Activated T-helper 17 cell treated with anti-CD3 and anti-CD28 coated beads, Interleukin-2, amount 50 U/mL, for 72 hours (primary cell): ENCODE measurements at places on chromosomes 5 and 9.

DNA sequence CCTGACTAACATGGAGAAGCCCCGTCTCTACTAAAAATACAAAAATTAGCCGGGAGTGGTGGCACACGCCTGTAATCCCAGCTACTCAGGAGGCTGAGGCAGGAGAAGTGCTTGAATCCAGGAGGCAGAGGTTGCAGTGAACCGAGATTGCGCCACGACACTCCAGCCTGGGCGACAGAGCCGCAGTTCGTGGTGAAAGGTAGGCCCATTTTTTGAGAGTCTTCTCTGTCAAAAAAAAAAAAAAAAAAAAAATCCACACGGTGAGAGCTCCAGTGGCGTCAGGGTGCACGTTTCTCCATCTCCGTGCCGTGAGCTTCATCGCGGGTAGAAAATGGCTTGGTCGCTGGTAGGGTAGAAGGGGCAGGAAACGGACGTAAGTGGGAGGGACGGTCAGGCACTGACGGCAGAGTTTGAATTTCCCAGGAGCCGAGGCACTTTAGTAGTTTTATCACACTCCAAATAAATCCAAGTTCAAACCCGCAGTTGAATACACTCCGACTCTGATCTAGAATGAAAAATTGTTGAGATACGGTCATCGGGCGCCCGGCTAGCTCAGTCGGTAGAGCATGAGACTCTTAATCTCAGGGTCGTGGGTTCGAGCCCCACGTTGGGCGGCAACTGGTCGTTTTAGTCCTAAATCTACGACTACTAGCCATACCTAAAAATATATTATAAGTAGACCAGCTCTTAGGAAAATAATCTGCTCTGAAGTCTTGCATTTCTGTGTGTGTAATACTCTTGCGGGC lies 2.4 kb upstream of the TRIM7 start:
- peak; percentile 65 for ATAC-seq

DNA sequence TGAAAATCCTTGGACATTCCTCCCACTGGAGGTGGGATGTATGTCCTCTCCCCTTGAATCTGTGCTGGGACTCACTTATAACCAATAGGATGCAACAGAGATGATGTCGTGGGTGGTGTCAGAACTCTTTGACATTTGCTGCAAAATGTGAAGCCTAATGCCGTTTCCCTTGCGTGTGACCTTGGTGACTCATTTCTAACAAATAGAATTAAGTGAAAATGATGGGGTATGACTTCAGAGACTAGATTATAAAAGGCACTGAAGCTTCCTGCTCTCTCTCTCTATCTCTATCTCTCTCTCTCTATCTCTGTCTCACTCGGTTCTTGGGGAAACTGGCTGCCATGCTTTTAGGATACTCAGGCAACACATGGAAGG lies 126.1 kb upstream of the STC2 start:
- ATAC-seq: no peak

- no peak for ATAC-seq
These were observed 42.5 kb upstream of the ROR2 start for GRCh38 chr9:91992461-91993041.

DNA sequence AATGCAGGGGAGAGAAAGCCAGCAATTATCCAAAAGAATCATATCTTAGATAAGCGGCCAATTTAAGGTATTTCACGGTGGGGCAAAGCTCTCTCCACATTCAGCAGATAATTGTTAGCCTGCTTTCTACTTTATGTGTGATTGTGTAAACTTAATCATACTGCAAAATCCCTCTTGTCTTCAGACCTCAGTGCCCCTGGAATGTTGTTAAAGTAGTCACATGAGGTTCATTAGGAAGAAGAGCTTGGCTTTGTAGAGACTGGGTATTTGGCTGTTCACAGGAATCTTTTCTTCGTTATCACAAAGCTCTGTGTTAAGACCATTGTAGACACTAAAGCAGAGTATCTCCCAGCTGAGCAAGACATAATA lies 127.0 kb downstream of the RFK start:
- ATAC-seq: no peak

GRCh38 chr5:154811653-154812465 lies 38.5 kb downstream of the FAXDC2 start:
- ATAC-seq: peak; percentile 65

DNA sequence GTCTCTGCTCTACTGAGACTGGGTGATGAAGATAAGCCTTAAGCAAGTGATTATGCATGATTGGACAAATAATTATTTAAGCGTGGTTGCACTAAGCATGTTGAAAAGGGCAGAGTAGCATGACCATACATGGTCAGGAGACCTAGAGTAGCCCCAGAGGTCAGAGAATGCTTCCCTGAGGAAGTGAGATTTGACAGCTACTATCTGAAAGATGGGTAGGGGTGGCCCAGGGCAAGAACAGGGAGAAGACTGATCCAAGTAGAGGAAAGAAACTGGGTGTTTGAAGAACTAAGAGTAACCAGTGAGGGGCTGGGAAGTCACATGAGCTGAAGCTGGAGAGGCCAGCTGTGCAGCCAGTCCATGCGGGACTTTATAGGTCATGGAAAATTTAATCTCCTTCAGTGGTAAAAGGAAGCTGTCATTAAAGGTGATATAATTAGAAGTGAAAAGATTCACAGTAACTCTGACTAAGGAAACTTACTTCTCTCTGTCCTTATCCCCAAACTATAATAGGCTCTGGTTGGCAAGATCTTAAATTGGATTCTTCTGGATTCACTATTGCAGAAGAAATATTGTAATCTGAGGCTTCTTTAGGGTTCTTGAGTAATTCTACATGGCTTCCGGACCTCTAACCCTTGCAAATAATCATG lies 35.2 kb downstream of the YIPF5 start:
- ATAC-seq: no peak

- ATAC-seq: no peak
These were observed 61.5 kb downstream of the RAI14 start for GRCh38 chr5:34717426-34718327.

DNA sequence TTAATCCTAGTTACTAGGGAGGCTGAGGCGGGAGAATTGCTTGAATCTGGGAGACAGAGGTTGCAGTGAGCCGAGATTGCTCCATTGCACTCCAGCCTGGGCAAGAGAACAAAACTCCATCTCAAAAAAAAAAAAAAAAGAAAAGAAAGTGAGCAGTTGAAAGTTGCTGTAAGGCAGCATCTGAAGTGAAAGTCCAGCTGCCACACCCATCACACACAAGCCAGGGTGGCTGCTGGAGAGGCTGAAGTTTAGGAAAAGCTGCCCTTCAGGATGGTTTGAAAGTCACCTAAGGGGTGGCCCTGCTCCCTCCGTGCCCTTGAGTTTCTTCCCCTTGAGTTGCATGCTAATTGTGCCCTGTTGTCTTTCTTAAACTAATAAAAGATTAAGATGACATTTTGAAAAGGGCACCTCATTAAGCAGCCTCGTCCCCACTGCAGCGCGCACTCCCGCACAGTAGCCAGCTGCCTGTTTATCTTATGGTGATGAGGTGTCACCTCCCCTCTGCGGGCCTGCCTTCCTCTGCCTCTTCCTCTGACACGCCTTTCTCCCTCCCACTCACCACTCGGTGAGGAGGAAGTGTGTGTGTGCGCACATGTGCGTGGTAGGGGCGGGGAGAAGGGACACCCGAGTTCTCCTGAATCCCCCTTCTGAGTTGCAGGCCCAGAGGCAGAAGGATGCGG lies 104.2 kb upstream of the PANK3 start:
- ATAC-seq: peak; percentile 69

DNA sequence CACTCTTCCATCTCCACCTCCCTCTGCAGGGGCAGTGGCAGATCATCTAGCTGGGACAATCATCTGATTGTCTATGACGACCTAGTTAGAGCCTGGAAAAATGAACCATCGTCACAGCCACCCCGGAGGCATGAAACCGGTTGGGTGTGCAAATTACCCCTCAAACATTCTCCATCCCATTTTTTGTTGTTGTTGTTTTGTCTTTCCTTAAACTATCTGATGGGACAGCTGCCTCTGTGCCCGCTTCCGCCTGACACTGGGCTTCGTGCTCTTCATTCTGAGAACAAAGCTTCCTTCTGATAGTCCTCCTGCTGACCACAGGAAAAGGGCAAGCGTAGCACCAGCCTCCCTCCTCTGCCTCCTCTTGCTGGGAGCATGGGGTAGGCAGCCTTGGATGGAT lies 7.0 kb upstream of the NDST1 start:
- ATAC-seq: no peak

GRCh38 chr5:6572086-6572824 lies 60.6 kb downstream of the NSUN2 start:
- ATAC-seq: no peak

- ATAC-seq: no peak
These were observed 927.5 kb downstream of the DTWD2 start for GRCh38 chr5:118060833-118061232.

DNA sequence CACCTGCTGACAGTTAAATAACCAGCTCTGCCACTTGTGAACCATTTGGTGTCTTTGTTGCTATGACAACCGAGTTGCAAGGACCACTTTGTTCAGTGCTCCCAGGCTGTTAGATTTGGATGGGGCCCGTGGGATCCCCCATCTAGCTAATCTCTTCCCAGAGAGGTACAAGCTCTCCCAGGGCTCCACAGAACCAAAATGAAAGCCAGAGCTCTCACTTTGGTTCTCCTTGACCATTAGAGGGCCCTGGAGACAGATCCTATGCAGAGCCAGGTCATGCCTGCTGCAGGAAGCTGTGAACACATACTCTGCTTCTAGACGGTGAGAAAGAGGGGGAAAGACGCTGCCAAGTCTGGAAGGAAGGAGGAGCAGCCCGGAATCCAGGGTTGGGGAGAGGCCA lies 224.6 kb downstream of the GABBR2 start:
- no peak for ATAC-seq

DNA sequence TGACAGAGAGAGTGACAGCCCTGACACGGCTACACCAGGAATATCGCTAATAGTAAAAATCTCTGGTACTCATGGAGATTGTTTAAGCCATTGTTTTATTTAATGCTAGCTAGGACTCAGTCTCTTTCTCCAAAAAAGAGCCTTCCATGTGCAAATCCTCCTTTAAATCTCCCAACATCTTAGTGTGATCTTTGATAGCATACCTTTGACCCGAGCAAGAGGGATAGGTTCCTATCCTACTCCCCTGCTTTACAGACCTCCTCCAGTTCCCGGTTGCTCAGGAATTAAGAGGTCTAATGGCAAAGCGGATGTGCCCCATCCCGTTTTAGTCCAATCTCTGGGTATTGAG lies 663 bp upstream of the FRMD3 start:
- ATAC-seq: no peak

GRCh38 chr5:174155706-174156105 lies 110.2 kb downstream of the NSG2 start:
- no peak for ATAC-seq

DNA sequence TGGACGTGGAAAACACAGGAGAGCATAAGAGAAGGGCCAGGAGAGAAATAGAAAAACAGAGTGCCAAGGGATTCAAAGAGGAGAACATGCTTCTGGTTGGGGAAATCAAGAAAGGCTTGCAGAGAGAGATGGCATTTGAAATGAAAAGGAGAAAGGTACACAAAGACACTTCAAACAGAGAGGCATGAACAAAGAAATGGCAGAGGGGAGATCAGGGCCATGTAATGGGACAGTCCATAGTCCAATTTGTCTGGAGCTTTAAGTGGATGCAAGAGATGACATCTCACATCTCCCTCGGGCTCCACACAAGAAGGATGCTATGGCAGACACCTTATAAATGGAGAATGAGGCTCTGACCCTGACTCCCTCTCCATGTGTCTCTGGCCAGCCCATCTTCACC lies 331.1 kb downstream of the MLLT3 start:
- no peak for ATAC-seq

GRCh38 chr5:53416144-53416738 lies 64.2 kb upstream of the FST start:
- ATAC-seq: peak; percentile 75

GRCh38 chr5:2355859-2356258 lies 395.6 kb downstream of the IRX2 start:
- no peak for ATAC-seq

- no peak for ATAC-seq
These were observed 62.0 kb downstream of the BHMT start for GRCh38 chr5:79173626-79174025.

- no peak for ATAC-seq
These were observed 143.1 kb upstream of the RANBP3L start for GRCh38 chr5:36444582-36445418.

GRCh38 chr5:859391-859790 lies 8.6 kb upstream of the ZDHHC11 start:
- no peak for ATAC-seq

DNA sequence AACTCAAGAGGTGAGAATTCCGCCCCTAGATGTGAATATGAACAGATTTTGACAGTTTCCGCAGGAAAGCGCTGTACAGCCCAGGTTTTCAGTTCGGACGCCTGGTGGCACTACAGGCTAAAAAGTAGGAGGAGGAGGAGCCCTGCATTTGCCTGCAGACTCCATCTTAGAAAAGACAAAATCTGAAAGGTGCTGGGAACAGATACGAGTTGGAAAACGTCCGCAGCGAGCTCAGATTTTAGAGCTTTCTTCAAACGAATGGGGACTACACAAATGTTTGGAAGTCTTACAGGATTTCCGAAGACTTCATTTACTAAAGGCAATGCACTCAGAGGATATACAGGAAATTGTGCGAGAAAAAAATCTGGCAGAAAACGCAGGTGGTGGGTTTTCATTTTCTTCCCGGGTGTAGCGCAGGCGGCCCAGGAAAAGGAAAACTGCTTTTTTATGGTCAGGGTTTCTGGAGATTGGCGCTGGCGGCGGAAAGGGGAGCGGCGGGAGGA lies 9.9 kb upstream of the PCDHB2 start:
- ATAC-seq: peak; percentile 78

DNA sequence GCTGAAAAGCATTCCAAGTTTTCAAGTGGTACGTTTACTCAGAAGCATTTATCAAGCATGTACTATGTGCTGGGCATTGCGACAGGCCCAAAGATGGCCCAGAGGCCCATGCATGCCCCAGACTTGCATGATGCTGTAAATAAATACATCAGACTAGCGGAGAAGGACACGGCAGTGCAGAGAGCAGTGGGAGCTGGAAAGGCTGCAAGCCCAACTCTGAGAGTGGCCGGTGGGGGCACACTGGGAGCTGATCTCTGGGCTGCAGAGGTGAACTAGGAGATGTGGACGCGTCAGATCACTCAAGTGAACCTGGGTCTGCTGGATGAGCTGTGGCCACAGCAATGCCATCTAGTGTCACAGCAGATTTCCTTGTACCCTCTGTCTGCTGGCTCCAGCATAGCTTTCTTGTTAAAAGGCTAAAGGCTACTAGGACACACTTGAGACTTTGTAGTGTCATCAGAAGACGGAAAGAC lies 246.9 kb downstream of the FANCC start:
- no peak for ATAC-seq

DNA sequence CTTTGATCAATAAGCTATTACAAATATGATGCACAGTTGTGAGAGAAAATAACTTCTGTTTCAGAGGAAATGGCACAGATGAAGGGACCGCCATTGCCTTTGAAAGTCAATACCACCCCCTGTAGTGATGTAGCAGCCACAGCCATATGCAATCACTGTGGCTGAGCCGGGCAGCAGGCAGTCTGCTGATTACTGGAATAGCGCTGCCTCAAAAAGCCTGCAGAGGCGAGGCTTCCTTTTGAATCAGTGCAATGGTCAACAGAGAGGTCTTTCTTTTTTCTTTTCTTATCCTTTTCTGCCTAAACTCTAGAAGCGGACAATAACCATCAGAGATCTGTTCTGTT lies 265.1 kb upstream of the TAS2R1 start:
- no peak for ATAC-seq
